ENCODE measurements at places on chromosomes 12 and 14. TPM values are rescaled to one million over a fixed set of nuclear protein-coding genes. Genes with fewer than 3 reads are reported as not detected.
A peak's percentile ranks its signal among the peaks of the same experiment; 100 is the strongest.

DNA sequence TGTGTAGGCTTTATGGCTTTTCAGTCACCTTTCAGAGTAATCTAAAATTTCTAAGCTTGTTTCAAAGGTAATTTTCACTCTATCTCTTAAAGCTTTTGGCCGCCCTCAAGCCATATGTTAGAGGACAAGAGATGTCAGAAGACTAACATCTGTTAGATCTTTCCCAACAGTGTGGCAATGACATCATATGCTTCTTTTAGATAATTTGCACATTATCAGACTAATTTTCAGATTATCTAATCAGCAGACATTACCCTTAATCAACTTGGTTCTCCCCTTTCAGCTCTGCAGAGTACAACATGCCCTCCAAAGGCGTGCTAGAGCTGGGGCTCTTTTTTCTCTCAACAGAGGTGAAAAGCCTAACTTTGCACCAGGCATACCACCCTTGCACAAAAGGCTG lies 207.1 kb downstream of the DPF3 start:
- DNase-seq, result no peak

The SIX6 gene
- not detected for total RNA-seq

GRCh38 chr12:131315601-131316000 lies 361.9 kb downstream of the ADGRD1 start:
- no peak for DNase-seq

The LHX5 gene
- total RNA-seq, result not detected

The KRT77 gene
- total RNA-seq, result not detected

DNA sequence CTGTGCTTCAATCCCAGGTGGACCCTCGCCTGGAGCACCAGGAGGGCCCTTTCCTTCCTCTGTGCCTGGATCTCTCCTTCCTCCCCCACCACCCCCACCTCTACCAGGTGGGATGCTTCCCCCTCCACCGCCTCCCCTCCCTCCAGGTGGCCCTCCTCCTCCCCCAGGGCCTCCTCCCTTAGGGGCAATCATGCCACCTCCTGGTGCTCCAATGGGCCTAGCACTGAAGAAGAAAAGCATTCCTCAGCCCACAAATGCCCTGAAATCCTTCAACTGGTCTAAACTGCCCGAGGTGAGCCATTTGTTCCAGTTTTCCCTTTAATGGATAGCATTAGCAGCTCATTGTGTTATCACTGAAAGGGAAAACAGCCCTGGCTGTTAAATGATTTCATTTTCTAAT lies 134.0 kb downstream of the GPR135 start:
- no peak for DNase-seq

The PRB2 gene
- not detected for total RNA-seq

GRCh38 chr12:49051373-49051764 lies 9.2 kb downstream of the KMT2D start:
- no peak for DNase-seq

GRCh38 chr12:72330301-72330700 lies 58.1 kb downstream of the TRHDE start:
- DNase-seq, result no peak

The SLC2A3 gene
- 160 TPM for total RNA-seq

DNA sequence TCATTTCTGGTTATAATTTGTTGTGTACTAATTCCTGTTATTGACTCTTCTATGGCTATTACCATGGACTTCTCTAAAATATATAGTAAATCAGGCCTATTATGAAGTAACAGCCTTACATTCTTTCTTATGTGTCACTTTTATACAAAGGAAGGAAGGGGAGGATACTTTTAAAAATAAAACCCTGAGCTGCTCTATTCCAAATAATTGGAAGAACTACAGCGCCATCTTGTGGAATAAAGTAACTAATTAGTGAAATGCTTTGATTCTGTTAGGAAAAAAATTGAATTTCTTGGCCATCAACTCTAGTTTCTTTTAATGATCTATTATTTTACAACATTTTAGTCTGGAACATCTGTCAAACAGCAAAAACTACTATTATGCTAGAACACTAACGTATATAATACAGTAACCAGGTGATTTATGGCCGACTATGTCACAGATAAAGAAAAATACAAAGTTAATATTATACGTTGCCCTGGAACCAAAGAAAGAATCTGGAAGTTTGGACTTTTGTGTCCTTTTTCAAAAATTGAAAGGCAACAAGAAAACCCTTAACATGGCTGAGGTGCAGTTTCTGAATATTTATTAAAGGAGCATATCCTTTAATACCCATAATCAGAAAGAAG lies 55.0 kb upstream of the NELL2 start:
- no peak for DNase-seq

GRCh38 chr12:2960390-2960956 lies 1.3 kb downstream of the TEAD4 start:
- DNase-seq, result no peak

GRCh38 chr12:108825201-108825950 lies 32.0 kb downstream of the SSH1 start:
- no peak for DNase-seq

The RND1 gene
- 5.0 TPM for total RNA-seq

GRCh38 chr12:56635806-56636674 lies 5.9 kb upstream of the BAZ2A start:
- DNase-seq, result peak; percentile 66

DNA sequence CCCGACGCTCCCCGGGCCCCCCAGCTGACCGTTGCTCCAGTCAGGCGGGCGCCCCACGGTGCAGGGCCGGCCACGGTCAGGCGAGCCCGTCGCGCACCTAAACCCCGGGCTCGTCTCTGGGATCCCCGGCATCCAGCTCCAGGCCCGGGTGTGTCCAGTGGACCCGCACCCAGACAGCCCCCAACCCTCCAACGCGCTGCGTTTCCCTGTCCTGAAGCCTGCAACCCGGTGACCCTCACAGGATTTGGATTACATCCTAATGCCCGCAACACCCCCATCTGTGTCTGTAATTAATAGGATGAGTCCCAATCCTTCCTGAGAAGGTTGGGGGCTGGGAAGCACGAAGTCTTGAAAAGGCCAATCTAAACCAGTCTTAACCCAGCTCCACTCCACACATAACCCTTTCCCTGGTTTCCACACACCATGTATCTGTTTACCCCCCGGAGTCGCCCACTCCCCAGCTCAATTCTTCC lies 10.4 kb downstream of the CPNE6 start:
- no peak for DNase-seq

DNA sequence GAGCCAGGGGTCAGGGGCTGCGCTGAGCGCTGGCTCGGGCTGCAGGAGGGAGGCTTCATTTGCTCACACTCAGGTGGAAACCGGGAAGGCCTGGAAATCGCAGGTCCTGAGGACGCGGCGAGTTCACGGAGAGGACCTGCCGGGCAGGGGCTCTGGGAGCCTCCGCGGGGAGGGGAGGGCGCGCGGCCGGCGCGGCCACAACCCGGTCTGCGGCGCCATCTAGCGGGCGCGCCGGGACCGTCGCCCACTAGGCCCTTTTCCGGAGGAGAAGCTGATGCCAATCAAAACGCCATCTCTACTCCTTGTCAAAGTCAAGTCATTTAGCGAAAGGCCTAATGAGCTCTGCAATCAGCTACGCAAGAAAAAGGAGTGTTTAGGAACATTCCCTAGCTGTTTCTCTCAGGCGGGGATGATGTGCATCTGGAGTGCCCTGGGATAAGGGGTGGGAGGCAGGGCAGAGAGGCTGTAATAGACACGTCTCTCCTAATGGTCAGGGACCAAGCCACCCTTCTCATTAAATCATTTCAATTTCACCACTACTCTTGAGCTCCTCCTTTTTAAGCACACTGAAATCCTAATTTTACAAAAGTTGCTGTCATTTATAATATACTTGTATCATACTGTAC lies 885.8 kb upstream of the TMEM132C start:
- DNase-seq, result peak; percentile 7

DNA sequence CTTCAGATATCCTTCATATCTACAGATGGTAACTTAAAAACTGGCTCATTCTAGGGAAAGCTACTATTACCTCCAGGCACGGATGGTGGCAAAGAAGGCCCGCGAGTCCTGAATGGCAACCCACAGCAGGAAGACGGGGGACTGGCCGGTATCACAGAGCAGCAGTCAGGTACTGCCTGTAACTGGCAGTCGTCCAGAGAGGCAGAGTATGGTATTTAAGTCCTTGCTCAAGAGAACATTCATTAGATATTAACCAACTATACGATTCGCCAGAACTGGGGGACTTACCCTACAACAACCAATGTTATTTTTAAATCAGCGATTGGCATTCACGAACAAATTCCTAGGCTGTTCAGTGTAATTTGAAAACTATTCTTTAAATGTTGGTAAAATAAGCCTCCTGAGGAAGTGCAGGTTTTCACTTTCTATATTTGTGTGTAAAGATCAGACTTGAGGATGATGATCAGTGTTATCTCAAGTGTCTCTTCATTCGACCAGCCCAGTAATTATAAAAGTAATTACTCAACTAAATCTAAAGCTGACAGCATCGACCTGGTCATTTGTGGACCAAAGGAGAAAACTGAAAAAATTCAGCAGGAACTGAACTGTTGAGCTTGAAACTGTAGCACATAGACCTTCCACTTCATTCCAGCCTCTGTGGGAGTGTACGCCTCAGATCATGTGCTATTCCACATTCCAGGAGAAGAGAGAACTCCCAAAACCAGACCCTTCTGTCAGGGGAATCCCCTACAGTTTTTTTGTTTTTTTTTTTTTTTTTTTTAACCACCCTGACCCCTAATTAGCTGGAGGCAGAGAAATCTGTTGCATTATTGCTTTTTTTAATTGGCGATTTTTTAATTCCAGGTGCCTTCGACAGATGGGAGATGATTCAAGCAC lies 75.6 kb downstream of the ESR2 start:
- no peak for DNase-seq

- DNase-seq, result peak; percentile 87
Observed at GRCh38 chr14:24171422-24172260, at the start of gene REC8. TSS of gene REC8 (plus strand) at chr14:24172080. CDS start at chr14:24172553, 473 bp downstream.

DNA sequence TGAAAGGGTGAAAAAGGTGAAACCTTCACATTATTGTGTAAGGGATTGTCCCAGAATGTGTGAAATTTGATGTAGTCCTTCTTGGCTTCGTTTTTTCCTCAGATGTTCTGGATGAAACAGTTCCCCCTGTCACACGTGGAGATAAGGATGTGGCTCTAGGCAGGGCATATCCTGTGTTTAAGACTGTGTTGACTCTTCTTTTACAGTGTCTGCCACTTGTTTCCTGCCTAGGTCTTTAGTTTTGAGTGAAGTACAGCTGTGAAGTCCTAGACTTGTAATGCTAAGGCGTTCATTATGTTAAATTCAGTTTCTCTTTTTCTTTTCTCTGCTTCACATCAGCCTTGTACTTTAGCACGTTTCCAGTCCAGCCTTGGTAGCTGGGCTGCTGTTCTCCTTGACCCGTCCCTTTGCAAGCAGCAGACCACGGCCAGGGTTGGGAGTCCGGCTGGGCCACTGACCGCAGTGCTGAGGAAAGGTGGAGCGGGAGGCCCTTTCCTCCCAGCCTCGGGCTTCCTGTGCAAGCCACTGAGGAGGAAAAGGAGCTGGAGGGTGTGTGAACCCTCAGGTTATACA lies 59.1 kb downstream of the RASSF3 start:
- peak; percentile 47 for DNase-seq

- DNase-seq, result peak; percentile 10
Observed at GRCh38 chr14:54854181-54854580, 48.4 kb downstream of the GCH1 start.

DNA sequence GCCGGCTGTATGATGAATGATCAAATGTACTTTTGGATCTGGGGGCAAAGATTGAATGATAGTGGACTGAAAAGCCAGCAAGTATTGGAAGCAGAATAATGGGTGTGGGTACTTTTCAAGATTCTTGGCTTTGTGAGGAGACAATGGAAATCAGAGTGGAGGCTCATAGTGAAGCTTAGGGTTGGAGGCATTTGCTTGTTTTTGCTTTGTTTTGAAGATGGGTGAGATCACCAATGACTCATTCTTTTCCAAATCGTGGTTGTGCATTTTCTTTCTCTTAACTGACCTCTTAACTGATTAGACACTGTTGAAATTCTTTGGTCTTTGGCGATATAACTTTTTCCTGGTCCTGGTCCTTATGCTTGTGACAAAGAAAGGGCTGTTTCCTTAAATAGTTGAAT lies 54.4 kb downstream of the PELI2 start:
- no peak for DNase-seq

DNA sequence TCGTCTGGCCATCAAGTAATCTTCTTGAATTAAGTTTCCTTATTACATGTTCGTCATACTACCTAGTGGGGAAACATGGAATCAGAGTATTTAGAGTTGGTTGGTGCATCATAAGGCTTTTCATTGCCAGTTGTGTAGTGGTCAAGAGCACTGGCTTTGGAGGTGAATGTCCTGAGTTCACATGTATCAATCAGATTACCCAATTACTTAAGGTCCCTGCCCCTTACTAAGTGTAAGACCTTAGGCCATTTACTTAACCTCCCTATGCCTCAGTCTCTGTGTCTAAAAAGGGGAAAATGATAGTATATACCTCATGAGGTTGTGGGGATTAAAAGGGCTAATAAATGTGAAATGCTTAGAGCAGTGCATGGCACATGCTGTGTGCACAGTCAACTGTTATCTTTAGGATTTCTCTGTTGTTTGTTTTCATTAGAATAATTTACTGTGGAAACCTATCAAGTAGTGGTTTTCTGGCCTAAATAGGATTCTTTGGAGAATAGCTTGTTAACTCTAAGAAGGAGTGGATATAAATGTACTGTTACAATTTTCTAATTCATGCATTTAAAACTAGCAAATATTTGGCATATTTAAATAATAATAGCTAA lies 27.0 kb downstream of the MSRB3 start:
- no peak for DNase-seq

The FGF6 gene
- not detected for total RNA-seq

The TAS2R19 gene
- total RNA-seq, result 2.4 TPM

GRCh38 chr12:7758766-7759140 lies 6.3 kb upstream of the NANOGNB start:
- DNase-seq, result no peak

GRCh38 chr12:75981247-75982168 lies 50.1 kb downstream of the PHLDA1 start:
- no peak for DNase-seq

The SELPLG gene
- total RNA-seq, result 102 TPM

DNA sequence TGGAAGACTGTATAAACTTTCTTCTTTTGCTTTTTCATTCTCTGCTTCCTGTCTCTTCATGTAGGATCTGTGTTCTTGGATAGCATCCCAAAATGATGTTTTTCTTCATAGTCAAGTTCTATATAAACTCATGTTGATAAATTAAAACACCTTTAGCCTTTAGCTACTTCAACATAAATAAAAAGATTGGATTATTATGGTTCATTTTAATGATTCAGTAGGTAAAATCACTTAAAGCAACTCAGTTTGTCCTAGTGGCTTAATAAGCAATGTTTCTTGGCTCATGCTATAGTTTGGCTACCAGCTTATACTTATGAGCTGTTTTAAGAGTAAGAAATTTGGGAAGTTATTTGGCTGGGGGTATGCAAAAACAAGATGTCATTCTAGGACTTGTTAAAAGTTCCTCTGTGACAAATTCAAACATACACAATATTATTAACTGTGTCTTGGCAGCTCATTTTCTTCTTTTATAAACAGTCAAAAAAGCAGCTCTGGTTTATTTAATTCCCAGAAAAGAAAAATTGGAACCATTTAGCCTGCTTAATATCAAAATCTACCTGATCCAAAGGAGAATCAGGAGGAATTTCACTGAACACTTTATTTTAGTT lies 111.4 kb downstream of the TMTC3 start:
- no peak for DNase-seq

The FKBP4 gene
- total RNA-seq, result 52.5 TPM

All from T-cell (primary cell).